ENCODE measurements at places on chromosomes 7 and 10.

DNA sequence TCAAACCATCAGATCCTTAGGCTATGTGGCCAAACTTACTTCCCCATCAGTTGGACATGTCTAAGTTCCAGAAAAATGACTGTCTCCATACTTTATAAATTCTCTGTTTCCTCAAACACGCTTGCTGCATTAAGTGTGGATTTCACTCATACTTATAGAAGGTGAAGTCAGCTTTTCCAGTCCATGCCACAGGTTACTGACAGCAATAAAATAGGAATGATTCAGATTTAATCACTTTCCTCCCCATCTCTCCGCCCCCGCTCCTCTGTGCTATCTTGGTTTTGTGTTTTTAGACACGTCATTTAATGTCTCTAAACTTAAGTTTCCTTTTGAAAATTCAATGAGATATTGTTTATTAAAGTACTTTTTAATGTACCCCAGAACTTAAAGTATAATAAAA is 1098.0 kb upstream of the C7orf33 start:
- DNase-seq, result no peak

DNA sequence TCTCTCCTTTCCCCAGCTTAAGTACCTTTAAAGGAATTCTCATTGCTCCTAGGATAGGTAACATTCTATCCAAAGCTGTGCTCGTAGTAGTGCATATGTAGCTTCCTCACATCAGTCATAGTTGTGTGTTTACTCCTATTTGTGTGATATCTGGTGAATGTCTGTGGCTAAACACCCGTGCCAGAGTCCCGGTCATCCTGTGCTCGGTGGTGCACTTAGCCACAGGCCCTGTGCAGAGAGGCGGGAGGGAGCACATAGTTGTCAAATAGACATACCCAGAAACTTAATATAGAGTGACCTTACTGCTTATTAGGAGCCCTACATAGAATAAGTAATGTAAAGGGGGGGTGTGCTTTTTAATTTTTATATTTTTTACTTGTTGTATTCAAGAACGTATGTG is 76.6 kb downstream of the RBM33 start:
- DNase-seq, result no peak

DNA sequence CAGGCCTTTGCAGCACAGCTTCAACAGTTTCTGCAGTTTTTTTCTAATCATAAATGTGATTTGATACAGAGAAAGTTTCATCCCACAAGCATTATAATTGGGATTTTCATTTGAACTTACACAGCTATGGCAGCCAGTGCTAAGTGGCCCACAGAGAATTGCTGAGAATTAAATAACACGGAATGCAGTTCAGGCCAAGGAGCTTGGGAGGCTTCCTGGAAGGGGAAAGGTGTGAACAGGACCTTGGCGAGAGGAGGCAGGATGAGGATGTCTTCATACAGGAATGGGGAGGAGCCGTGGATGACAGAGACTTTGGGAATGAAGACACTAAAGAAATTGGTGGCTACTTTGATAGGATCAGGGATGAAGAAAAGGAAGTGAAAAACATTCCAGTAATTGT is 95.3 kb downstream of the ZNF22 start:
- no peak for DNase-seq

DNA sequence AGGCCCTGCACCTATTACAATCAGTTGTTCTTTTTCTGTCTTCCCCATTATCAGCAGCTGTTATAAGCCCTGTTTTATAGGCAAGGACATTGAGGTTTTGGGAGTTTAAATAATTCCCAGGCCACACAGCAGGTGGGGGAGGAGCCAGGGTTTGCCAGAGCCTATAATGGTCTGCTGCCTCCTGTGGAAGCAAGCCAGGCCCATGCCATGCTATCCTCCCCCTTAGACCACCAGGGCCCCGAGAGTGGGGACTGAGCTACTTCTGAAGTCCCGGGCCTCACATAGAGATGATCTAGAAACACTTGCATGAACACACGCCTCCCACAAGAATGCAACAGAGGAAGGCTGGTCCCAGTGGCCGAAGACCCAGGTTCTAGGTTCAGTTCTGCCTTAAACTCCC is 141.7 kb downstream of the SH3PXD2A start:
- DNase-seq, result no peak
